D721Med (cell line): ENCODE measurements at places on chromosomes 7 and 10.

DNA sequence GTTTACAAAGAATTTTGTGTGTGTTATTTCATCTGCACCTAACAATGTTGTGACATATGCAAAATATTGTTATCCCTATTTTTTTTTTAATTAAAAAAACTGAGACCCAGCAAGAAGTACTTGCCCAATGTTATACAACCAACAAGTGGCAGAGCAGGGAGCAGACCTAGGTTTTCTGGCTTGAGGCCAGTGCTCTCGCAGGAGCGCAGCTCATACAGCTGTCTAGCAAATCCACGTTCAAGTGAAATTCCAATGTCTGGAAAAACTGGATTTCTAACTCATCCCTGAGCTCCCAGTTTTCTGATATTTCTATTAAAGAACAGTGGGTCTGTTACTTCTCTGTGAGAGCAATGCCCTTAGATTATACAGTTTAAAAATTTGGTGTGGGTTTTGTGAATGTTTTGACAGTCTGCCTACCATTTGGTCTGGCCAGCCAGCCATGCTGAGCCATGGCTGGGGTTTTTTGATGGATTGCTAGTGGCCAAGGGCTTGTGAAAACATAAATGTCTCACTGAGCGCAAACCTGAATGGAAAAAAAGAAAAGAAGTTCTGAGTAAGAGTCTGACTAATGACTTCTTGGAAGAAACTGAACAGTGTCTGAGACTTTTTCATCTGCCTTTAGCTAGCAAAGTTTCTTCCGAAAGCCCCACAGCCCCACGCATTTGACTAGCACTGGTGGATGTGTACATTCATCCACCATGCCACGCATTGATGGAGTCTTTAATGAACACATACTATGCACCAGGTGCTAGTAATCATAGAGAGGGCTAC lies 15.4 kb upstream of the PRF1 start:
- no peak for DNase-seq

DNA sequence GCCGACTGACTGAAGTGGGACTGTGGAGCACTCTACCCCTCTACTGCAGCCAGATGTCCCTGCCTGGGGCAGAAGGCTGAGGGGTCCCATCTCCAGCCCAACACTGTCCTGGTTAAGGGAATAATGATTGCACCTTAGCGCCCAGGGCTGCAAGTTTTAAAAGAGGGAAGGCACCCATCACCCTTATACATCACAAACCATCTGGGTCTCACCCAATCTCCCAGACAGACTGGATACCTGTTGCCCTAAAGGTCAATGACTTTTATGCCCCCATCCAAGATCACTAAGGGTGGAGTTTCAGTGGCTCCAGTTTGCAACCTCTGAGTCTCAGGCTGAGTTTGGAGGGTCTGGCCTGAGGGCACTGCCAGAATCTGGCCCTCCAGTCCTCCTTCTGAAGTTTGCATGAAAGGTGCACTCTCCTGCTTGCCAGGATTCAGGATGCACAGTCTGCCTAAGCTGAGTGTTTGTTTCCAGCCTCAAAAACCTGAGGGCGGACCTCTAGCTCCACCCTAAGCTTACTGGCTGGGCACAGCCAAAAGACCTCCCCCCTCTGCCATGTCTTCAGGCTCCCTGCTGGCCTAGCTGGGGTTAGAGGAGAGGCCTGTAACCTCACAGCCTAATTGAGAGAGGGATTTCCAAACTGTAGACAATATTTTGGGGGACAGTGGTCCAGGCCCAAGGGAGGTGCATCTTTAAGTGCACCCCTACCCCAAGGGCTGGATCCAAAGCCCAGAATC lies 2.5 kb upstream of the EMX2 start:
- DNase-seq: no peak

DNA sequence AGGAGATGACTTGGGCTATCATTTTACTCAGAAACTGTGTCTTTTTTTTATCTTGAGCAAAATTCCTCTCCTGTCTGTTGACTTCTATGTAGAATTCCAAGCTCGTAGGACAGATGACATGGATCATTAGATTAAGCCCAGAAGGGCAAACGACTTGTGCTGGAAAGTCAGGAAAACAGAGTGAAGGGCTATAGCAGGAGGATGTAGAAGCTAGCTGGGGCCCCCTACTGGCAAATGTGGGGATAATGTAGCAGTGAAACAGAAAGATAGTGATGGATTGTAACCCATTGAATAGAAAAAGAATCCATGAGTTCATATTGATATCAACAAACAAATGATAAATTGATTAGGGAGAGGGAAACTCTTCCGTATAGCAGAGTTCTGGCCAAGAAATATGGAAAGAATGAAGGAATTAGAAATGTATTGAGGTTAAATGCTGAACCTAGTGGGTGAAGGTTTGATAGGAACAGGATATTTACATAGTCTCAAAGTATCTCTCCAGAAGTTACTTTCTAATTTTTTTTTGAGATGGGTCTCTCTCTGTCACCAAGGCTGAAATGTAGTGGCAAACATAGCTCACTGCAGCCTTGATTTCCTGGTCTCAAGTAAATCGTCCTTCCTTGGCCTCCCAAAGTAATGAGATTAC lies 103.6 kb downstream of the LYZL1 start:
- peak; percentile 27 for DNase-seq

DNA sequence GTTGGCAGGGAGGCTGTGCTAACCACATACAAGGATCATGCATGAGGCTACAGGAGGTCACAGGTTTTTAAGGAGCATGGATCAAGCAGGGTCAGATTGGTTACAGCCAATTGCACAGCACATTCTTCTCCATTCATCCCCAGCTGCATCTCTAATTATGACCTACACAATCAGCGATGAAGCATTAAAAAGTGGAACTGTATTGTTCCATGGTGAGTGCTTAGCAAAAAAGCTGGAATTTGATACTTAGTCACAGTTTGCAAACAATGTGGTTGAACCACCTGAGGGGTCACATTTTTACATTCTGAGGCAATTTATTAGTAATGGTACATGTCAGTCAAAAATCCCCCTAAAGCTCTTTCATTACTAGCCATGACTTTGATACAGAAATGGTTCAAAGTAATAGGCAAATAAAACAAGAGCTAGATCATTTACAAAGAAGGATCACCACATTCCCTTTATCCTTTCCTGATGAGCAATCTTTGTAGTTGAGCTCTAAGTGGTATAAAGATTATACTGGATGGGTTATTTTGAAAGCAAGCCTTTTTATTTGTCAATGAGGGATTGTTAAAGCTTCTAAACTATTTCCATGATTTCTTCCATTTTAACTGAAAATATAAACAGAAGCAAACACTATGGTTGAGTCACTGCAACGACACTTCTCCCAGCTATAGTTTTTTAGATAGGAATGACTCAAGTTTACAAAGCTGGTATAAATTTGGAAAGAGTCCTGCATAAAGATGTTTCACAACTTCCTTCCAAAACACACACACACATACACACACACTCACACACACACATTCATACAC lies 217.8 kb upstream of the SEMA3A start:
- DNase-seq: no peak

GRCh38 chr7:118420888-118421287 lies 196.4 kb downstream of the ANKRD7 start:
- no peak for DNase-seq

- DNase-seq: no peak
These were observed 102.2 kb downstream of the AHCYL2 start for GRCh38 chr7:129327076-129327475.

GRCh38 chr10:24096281-24096680 lies 112.7 kb upstream of the KIAA1217 start:
- DNase-seq: no peak

DNA sequence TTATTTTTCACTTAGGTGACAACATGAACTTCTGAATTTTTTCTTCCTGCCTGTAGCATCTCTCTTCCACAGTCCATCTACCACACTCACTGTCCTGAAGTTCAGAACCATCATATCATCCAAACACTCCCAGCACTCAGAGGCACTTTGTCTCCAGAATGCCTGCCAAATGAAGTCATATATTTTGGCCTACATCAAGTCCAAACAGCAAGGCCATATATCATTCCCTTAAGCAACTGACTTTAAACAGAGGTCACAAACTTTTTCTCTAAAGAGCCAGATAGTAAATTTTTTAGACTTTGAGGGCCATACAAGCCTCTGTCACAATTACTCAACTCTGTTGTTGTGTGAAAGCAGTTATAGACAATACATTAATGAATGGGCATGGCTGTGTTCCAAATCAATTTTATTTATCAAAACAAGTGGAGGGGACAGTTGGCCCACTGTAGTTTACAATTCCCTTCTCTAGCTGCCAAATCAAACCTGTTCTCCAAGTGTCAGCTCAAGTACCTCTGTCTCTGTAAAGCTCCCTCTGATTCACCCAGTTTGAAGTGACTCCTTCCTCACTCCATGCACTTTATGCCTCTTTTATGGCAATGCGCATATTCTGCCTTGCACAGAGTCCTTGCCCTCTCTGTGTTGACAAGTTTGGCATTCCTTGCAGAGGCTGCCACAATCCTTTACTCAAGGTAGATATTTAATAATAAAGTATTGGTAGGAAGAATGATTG lies 305.7 kb downstream of the FZD1 start:
- no peak for DNase-seq

- no peak for DNase-seq
These were observed 52.7 kb upstream of the DKK1 start for GRCh38 chr10:52261362-52261761.

GRCh38 chr10:11663763-11664555 lies 52.5 kb upstream of the USP6NL start:
- DNase-seq: no peak

- DNase-seq: no peak
These were observed 1.2 kb upstream of the CALU start for GRCh38 chr7:128737867-128738385.

GRCh38 chr10:4397337-4397736 lies 428.7 kb upstream of the AKR1E2 start:
- DNase-seq: no peak

DNA sequence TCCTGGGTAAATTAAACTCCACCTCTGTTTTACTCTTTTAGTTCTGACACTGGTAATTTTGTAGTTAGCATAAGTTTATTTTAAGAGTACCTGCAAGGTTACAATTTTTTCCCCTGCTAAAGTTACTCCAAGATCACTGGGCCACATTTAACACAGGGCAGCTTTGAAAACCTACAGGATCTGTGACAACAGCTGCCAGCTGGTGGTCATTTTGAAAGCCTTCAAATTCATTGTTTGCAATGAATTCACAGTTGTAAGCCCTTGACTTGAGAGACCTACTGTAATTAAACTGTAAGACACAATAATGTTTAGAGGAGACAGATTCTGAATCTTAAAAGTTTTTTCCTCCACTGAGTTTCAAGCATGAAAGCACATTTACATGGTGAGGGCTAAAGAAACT lies 129.6 kb downstream of the CNOT4 start:
- DNase-seq: no peak

GRCh38 chr10:90179696-90180407 lies 478.5 kb downstream of the KIF20B start:
- DNase-seq: no peak

DNA sequence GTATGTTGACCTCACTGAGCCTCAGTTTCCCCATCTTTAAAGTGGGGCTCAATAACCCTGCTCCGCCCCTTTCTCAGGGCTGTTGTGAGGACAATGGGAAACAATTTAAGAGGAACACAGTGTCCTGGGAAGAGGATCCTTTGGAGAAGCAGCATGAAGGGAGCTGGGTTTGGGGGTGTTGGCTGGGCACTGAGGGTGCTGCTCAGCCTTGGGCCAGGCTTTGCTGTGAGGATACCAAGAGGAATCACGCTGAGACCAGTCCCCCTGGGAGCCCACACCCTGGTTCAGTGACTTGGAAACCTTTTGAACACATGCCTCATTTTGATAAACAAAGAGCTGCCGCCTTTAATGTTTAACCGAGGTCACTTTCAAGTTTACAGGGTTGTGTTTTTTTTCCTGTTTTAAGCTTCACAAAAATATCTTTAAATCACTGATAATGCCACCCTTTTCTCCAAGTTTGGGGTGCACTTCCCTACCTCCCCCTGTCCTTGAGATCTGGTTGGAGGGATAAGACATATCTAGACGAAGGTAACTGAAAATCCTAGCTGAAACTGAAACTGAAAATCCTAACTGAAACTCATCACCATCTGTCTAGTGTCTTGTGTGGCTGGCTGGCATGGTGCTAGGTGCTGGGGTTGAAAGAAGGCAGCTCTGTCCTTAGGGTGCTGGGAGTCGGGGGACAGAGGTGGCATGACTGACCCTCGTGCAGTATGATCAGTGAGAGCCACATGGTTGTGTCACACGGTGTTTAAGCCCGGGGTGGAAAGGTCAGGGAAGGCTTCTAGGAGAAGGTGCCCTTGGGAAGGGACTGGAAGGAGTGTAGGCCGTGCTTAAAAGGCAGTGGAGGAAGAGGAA lies 27.7 kb downstream of the ZNF775 start:
- no peak for DNase-seq

- DNase-seq: no peak
These were observed 179.0 kb upstream of the ADO start for GRCh38 chr10:62625484-62625883.

GRCh38 chr7:154676422-154677073 lies 326.4 kb downstream of the PAXIP1 start:
- DNase-seq: no peak

DNA sequence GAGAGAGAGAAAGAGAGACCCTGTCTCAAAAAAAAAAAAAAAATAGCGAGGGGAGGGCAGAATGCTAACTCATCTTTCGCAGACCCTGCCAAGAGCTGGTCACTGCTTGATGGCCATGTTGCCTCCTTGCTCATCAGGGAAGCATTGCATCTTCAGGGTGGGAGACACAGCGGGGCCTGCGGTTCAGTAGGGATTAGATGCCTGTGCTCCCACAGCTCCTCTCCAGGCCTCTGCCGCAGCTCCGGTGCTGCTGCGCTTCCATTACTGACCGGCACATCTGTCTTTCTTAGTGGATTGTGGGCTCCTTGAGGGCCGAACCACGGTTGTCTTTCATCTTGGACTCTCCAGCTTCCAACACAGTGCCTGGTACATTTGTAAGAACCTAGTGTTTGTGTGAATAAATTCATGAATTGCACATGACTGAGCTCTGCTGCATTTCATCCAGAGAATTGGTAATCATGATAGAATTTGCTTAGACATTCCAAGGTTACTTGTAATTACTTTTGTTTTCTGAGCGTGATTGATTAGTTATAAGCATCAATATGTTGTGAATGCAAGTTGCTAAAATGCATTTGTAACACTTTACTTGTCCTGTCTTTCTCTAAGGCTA lies 16.8 kb downstream of the HK1 start:
- no peak for DNase-seq

GRCh38 chr10:127148066-127148932 lies 48.1 kb downstream of the INSYN2A start:
- DNase-seq: no peak

DNA sequence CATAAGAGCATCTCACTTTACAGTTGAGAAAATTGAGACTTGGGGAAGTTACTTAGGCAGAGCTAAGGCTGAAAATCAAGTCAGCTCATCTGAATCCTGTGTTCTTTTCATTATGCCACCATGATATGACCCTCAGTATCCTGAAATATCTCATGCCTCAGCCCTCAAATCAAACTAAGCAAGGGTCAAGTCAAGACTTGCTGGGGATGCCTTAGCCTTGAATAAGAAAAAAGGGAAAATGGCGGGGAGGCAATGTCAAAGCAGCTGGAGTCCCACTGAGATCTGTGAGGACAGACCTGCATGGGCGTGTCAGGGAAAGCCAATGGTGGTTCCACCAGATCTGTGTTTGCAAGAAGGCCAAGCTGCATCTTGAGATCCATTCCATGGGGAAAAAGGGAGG lies 91.0 kb upstream of the CACUL1 start:
- DNase-seq: no peak

GRCh38 chr10:88082806-88083596 lies 219.6 kb downstream of the PTEN start:
- no peak for DNase-seq
